Inflammatory macrophage treated with lipopolysaccharide for 1 hour (primary cell): ENCODE measurements at places on chromosomes 1 and 21.

- DNase-seq: no peak
Observed at GRCh38 chr1:114585231-114585630, 3.8 kb upstream of the BCAS2 start.

GRCh38 chr1:107481756-107482384 lies 341.0 kb downstream of the NTNG1 start:
- no peak for DNase-seq

GRCh38 chr1:248406721-248407692 lies 4.2 kb downstream of the OR2T1 start:
- DNase-seq: no peak

DNA sequence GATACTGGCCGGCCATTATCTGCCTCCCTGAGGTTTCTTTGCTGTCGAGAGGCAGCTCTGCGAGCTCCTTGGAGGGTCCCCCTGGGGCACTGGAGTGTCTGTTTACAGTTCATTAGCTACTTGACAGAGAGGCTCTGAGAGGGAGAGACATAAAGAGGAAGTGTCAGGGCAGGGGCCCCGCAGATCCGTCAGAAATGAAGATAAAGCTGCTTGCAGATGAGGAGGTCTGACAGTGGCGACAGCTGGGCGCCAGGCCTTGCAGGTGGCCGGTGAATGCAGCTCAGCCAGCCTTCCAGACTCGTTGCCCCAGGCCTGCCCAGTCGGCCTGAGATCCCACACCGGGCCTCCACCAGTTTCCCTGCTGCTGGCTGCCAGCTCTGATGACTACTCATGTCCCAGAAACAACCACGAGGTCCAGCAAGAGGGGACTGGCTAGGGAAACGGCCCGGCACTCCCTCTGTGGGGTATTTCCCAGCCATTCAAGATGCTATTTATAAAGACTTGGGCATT lies 84.7 kb downstream of the DISP3 start:
- DNase-seq: no peak

GRCh38 chr1:107963601-107964335 lies 1.2 kb downstream of the VAV3 start:
- DNase-seq: peak; percentile 61

- no peak for DNase-seq
Observed at GRCh38 chr1:187819086-187819485, 990.3 kb downstream of the PLA2G4A start.

DNA sequence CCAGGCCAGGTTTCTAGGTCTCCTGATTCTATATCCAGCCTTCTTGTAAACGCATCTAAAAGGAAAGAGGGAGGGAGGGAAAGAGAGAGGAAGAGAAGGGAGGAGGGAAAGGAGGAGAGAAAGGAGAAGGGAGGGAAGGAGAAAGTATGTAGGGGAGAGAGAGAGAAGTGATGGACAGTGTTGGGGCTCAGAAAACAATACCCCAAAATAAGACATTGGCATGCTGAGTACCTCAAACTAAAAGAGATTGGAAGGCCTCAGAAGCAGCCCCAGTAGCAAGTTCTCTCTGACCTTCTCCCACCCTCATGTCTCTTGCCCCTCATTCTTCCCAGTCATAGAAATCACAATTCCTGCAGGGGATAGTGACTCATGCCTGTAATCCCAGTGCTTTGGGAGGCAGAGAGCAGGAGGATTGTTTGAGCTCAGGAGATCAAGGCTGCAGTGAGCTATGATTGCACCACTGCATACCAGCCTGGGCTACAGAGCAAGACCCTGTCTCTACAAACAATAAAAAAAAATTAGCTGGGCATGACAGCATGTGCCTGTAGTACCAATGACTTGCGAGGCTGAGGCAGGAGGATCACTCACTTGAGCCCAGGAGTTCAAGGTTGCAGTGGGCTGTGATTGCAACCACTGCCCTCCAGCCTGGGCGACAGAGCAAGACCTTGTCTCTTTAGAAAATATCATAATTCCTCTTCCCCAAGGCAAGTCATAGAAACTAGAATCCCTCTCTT lies 51.2 kb downstream of the DNTTIP2 start:
- DNase-seq: no peak

DNA sequence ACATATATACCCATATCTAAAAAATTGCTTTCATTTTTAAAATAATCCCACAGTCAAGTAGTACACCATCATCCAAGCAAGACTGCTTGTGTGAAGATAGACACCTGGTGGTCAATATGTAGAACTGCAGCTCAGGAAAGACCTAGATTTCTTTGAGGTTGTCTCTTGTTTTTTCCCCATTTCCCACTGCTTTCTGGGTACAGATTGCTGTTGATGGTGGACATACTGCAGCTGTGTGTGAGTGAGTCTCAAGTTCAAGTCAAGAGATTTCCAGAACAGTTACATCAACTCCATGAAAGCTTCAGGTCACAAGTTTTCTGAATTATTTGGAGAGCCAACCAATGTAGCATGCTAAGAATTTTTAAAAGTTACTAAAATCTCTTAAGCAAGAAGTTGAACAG lies 306.4 kb downstream of the DUSP10 start:
- peak; percentile 57 for DNase-seq

DNA sequence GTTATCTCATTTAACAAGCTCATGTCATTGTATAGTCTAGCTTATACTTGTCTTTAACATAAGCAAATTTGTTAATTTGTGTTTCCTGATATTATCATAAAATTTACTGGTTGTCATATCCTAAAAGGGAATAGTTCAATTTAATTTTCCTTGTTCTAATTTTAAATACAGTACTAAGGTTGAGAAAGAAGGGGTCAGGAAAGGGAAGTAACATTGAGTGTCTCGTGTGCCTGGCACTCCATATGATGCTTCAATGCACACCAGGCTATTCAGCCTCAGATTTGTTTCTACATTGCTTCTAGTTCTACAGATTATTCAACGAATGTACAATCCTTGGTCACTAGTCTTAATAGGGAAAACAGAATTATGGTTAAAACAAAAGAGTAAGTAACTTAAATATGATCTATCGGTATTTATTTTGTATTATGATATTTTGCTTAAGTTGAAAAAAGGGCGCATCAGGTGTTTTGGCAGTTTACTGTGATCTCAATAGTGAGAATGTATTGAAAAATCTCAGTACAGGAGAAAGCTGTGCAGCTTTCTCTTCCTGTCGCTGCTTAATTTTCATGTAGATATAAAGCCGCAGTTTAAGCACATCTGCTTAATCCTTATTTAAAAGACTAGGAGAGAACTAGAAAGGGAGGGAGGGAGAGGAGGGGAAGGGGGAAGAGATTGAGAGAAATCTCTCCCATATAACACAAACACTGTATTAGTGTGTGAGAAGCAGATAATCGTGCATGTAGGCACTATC lies 13.0 kb downstream of the PTPRC start:
- DNase-seq: peak; percentile 53

DNA sequence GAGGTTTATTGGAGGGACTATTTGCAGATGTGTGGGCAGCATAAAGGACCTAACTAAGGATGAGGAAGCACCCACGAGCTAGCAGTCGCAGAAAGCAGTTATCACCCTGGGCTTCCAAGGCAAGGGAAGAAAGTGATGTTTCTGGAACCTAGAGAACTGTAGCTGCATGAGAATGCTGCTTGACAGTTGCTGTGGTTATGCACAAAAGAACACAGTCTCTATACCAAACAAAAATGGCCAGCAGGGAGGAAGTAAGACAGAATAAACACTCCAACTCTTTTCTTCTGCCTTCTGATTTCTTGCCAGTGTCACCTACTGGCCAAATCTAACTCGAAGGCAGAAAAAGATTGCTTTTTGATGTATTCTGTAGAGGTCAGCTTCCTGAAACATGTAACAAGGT lies 190.2 kb downstream of the RASAL2 start:
- peak; percentile 22 for DNase-seq

DNA sequence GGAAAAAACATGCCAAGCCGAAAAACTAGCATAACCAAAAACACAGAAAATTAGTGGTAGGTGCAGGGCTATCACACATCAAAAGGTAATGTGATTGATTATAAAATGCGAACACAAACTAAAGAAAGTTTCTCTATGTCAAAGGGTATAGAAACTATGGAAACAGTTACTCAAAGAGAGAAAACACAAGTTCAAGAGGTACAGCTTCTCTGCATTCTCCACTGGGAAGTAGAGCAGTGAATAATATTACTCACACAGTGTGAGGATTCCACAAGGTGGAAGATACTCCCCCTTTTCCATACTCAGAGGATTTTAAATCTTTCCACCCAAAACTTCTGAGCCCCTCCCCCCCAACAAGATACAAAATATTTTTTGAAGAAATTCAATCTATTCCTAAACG lies 18.6 kb downstream of the AKT3 start:
- no peak for DNase-seq

GRCh38 chr1:11012260-11013159 lies at the start of gene TARDBP:
Gene TARDBP, plus strand, starts transcription at chr1:11012654. Its CDS starts 1,074 bp downstream, at chr1:11013728.
- DNase-seq: peak; percentile 77

DNA sequence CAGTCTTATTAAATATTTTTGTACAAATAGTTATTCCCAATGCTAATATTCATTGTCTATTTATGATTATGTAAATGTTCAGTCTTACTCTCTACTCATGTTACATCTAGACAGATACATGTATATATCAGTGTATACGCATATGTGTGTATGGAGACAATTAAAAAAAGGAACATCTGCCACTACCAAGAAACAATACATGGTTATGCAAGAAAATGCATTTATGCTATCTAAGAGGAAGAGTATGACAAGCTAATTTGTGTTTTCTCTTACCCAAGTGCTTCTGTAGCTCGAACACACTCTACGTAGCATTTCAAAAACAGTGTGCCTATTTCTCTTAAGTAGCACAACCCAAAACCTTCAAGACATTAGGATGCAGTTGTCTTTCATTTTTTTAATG lies 6.1 kb upstream of the RLF start:
- DNase-seq: peak; percentile 47

DNA sequence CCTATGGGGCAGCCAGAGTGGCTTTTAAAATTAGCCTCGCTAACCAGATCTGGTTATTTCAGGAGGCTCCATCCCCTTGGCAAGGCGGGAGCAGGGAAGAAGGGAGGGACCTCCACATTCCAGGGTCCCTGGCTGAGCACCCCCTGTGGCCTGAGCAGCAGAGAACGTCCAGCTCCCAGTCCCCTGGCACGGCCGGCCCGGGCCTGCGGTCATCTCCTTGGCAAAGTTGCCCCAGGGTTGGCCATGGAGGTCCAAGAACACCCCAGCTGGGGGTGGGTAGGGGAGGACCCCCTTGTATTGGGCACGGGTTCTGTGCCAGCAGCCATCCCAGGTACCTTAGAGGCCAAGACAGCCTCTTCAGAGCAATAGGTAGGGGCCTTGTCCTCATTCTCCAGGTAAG lies 75.9 kb downstream of the RAP1GAP start:
- DNase-seq: no peak

GRCh38 chr1:44939061-44939460 lies 47.3 kb downstream of the EIF2B3 start:
- DNase-seq: no peak

- no peak for DNase-seq
Observed at GRCh38 chr1:74429580-74429979, 82.8 kb downstream of the LRRC53 start.

- DNase-seq: peak; percentile 28
Observed at GRCh38 chr1:150874455-150875196, 1.8 kb downstream of the ARNT start.

- no peak for DNase-seq
Observed at GRCh38 chr1:103266036-103266435, 157.7 kb upstream of the COL11A1 start.

DNA sequence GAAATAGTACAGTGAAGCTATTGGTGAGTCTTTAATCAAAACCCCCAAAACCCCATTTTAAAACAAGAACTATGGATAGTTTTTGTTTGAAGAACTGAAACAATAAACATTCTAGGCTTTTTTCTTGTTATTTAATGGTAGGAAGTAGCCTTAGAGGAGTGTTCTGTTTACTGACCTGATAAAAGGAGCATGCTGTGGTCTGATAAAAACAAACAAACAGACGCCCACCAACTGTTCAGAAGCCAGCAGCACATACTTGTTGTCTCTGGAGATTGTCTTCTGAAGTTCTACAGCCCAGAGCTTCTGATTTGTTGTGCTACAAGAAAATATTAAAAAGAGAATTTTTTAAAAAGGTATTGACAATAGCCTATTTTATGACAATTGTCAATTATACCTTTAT lies 54.1 kb upstream of the CFAP298 start:
- no peak for DNase-seq

DNA sequence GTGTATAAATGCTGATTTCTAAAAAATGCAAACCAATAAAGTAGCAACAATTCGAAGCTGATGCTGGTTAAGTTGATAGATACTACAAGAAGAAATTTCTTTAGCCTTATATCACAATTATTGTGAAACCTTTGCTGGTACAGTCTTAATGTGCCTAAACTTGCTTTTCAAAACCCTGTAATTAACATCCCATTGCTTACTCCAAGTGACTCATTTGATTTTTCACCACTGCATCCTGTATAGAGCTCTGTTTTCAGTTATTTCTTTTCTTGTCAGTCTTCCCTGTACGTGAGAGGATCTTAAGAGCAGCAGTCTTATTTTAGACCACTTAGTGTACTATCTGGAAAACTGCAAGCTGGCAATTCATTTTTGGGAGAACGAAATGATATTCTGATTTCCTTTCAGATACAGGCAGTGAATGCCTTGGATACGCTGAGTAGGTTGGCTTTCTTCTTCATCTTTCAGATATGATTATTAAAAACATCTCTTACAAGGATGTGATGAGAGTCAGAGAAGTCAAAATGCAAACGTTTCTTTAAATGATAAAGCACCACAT lies 210.3 kb downstream of the KCTD3 start:
- DNase-seq: no peak

DNA sequence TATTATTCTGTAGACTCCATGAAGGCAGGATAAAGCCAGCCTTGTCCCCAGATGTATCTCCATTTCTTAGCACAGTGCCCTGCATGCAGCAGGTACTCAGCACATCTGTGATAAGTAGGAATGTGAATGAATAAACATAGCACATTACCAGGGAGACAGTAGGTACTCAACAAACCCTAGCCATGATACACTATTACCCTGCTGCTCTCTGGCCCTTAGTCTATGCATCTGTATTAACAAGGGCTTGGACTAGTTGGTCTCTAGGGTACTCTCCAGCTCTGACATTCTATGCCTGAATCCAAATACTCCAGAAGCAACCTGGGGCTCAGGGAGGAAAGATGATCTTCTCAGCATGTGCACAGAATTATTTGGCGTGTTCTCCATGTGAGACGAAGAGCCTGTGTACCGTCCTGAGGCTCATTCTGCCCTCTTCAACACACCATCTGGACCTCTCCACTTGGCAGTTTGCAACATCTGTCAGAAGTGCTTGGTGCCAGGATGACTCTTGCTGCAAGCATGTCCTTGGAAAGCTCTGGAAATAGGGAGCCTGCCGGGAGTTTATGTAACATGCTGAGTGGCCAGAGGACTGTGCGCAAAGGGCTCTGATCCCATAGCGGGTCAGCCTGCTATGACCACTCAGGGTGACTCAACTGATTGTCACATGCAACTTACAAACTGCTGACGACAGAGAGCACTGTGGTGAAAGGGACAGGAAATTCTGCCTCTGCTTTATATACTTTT lies 228.2 kb upstream of the USP24 start:
- peak; percentile 84 for DNase-seq

GRCh38 chr1:98325646-98326440 lies 335.7 kb upstream of the SNX7 start:
- peak; percentile 33 for DNase-seq

DNA sequence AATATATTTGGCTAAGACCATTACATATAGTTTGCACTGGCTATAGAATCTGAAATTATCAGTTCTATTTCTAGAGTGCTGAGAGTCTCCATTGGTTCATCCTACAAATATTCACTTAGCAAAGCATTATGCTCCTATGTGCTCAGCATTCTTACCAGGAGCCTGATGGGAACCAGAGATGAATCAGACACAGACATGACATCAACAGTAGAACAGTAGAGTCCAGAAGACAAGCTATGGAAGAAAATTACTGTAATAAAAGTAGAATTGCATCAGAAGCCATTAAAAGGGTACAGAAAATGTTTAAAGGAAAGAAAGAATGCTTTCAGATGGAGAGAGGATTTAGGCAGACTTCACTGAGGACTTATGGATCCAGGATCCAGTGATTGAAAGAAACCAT lies 271.7 kb upstream of the SNX7 start:
- no peak for DNase-seq
